ENCODE measurements at places on chromosomes 1 and 21.

- no peak for DNase-seq
These were observed 3.8 kb upstream of the ARHGEF2 start for GRCh38 chr1:155982106-155982505.

- DNase-seq = no peak
These were observed 39.5 kb downstream of the CHD1L start for GRCh38 chr1:147281950-147282349.

- DNase-seq = no peak
These were observed 681.7 kb upstream of the ADAMTS5 start for GRCh38 chr21:27648560-27648959.

DNA sequence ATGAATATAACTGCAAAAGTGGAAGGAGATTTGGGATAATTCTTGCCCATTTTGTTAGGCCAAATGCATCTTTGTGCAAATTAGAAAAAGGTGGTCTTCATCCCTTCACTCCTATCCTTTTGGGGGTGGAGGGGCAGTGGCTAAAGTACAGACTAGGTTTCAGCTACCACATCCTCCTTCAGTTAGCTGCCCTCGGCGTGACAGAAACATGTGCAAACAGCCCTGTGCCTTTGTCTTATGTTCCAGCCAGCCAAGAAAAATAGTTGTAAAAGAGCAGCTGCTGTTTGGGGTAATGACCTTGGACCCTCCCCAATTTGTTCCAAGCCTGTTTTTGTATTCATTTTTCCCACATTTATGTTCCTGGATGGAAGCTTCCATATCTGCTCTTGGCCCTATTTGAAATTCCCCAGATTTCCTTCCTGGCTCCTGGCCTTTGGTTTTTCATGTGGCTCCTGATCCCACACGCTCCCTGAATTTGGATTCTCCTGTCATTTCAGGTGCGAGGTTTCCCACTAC lies 8.3 kb upstream of the LGALS8 start:
- no peak for DNase-seq

GRCh38 chr1:243244432-243244841 lies 10.6 kb downstream of the CEP170 start:
- DNase-seq = no peak
